ENCODE measurements at places on chromosomes 2 and 18.
A peak's percentile ranks its signal among the peaks of the same experiment; 100 is the strongest.

DNA sequence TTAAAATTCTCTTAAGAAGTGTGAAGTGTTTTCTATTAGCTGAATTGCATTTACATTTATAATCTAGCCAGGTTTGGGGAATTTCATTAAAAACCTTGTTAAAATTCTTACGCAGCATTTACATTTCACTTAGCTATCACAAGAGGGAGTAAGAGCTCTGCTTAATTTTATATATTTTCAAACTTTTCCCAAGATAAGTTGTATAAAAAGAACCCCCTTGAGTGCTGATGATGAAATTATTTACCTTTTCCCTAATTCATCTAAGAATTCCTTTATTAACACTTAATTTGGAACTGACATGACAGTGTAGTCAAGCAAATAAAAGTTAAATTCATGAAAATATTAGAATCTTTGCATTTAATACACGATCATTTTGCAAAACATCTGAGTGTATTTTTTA, 54.2 kb upstream of the ZSWIM2 start:
- DNase-seq: peak; percentile 44

GRCh38 chr18:5317186-5317585, 21.7 kb upstream of the ZBTB14 start:
- no peak for DNase-seq

DNA sequence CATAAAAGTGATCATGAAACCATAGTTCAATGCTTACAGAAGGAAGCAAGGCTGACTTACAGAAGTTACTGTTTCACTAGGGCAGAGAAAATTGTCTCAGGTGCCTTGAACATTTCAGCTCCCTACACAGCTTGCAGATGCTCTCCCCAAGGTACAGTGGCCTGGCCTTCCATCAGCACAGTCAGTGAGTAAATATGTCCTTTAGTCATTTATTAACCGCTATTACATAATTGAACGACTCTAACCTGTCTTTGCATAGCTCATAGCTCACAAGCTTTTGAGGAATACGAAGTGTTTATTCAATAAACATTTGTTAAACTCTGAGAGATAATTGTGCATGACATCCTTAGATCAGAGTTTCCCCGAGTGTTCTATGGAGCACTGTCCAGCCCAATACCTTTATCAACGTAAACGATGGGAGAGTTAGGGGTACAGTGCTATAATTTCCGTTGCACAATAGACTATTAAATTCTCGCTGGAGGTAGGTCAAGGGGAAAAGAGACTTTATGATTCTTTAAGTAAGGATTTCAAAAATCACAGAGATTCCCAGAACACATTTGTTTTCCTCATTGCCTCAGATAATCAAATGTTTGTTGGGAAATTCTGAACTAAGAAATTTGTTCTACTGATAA, 677.8 kb downstream of the TSN start:
- no peak for DNase-seq

GRCh38 chr2:232549655-232550353, 553 bp downstream of the TIGD1 start:
- no peak for DNase-seq

DNA sequence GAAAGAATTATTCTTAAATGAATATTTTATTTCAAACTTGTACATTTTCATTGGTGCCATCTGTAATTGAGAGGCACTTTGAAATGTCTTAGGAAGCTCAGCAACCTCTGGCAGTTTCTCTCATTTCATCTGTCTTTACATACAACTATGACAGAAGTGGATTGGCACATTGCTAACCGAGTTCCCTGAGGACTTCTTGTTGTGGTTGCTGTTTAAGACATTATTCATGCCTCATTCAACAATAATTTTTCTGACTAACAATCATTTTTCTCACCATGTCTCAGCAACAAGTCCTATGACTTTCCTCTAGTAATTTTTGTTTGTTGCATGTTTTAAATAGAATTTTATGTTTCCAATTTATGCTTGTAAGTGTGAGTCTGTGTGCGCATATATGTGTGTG, 284.0 kb upstream of the CWC22 start:
- peak; percentile 41 for DNase-seq

- DNase-seq: no peak
Observed at GRCh38 chr18:34220081-34220815, 4.5 kb downstream of the NOL4 start.

DNA sequence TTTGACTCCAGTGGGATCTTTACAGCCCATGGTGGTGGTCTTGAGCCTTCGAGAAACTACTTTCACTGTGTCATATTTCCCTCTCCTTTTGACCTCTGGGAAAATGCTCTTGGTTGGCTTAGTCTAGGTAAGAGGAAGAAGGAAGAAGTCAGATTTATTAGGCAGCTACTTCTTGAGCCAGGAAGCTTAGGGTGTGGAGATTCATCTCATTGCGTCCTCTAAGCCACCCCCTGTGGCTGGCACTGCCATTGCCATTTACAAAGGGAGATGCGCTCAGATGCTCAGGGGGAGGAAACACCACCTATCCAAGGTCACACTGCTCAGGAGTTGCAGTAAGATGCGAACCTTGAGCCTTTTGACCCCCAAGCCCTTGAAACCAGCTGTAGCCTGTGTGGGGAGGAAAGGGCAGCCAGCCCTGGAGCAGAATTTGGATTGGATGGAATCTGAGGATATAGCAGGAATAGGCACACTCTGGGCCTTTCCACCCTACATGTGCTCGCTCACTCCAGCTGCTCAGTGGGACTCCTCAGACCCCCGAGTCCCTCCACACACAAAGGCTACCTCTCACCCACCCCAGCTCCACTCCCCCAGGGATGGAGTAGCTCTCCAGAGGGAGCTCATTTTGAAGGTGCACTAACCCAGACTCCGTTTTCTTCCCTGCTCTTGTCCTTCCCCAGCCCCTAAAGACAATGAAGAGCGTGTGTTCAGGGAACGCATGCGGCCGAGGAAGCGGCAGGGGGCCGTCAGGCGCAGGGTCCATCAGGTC, 321.3 kb upstream of the EPAS1 start:
- no peak for DNase-seq

- DNase-seq: no peak
Observed at GRCh38 chr2:217559084-217559483, 443.7 kb downstream of the TNS1 start.

- DNase-seq: no peak
Observed at GRCh38 chr2:172088245-172089004, 3.1 kb downstream of the DLX1 start.

GRCh38 chr2:222952204-222952603, 91.4 kb downstream of the ACSL3 start:
- no peak for DNase-seq

- DNase-seq: no peak
Observed at GRCh38 chr18:57086163-57086562, 60.7 kb upstream of the BOD1L2 start.

GRCh38 chr2:233329489-233330135, 22.0 kb downstream of the SAG start:
- peak; percentile 50 for DNase-seq

GRCh38 chr2:220890931-220891330, 681.2 kb downstream of the EPHA4 start:
- DNase-seq: no peak

DNA sequence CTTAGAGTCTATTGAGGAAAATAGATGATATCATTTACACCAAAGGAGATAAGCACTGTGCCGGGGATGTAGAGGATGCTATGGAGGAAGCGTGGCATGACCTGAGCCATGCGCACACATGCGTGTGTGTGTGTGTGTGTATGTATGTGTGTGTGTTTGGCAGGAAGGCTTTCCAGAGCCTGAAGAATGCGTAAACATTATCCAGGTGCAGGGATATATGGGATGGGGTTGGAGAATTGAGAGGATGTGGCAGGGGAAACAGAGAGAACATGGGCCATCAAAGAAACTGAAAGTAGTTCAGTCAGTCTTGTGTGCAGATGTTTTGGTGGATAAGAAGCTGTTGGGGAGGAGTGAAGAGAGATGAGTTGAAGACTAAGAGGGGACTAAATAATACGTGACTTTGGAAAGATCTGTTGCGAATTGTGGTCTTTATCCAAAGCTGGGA, 9.3 kb upstream of the STAT1 start:
- no peak for DNase-seq

- peak; percentile 97 for DNase-seq
Observed at GRCh38 chr2:100742277-100743254, 77.4 kb upstream of the NPAS2 start.

DNA sequence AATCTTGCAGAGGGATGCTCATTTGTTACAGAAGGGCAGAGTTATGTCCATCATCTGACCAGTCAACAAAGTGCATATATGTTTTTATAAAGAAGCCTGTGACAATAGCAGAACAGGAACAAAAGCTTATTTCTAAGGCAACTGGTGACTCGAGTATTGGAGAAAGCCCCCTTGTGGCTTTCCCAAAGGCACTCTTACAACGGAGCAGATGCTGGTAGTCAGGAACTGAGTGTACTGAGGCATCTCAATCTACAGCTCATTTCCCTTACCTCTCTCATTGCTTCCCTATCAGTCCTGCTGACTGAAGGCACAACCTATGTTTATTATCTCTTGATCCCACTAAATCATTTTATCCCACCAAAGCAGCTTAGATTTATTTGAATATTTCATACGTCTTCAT, 557.1 kb upstream of the CHAC2 start:
- DNase-seq: no peak

DNA sequence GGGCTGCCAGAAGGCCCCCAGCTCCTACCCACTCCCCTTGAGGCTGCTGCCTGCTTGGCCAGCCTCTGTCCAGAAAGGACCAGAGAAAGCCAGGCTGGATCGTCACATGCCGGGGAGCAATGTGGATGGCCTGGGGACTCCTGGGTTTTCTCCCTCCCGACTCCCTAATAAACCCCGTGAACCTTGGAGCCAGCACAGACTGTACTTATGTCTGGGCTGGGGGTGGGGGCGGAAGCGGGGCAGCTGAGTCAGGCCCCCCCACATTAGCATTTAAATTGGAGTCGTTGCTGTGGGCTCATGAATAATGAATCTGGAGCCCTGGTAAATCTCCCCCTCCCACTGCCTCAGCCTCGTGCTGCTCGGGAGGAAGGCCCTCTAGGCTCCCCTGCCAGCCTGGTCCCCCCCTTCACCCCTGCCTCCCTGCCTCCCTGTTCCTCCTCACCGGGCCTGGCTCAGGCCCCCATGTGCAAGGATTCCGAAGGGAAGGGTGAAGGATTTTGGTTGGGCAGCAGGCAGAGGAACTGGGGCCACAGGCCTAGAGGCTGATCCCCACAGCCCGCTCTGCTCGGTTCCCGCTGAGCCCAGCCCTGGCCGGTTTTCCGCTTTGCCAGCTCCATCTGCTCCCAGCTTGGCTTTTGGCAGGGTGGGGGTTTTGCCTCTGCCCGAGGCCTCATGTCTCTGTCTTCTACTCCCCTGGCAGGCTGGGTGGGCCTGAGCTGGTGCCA, 7.3 kb upstream of the ASIC4 start:
- peak; percentile 16 for DNase-seq

DNA sequence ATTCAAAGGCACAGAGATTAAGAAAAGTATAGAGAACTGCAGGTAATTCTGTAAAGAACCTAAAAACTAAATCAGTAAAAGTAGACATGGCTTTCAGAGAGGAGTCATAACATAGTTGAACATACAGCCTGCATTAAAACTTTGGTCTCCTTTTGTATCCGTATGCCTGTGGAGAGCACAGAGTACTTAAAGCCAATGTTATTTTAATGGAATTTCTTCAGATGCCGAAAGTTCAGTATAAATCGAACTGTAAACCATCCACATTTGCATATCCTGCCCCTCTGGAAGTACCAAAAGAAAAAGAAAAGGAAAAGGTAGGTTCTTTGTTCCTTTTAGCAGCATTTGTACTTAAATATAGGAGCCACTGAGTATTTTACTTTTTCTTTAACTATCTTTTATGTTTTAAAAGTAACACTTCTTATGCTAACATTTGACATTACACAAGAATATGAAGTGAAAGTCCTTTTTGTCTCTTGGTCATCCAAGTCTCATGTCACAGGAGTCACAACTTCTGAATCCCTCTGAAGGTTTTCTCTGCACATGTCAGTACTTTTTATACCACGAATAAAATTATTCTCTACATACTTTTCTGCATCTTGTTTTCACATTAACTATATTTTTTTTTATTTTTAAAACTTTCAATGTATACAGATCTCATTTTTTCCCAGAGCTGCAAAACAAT, 34.9 kb upstream of the ARMC9 start:
- no peak for DNase-seq

GRCh38 chr18:23071285-23071684, 64.0 kb upstream of the CABLES1 start:
- peak; percentile 36 for DNase-seq

DNA sequence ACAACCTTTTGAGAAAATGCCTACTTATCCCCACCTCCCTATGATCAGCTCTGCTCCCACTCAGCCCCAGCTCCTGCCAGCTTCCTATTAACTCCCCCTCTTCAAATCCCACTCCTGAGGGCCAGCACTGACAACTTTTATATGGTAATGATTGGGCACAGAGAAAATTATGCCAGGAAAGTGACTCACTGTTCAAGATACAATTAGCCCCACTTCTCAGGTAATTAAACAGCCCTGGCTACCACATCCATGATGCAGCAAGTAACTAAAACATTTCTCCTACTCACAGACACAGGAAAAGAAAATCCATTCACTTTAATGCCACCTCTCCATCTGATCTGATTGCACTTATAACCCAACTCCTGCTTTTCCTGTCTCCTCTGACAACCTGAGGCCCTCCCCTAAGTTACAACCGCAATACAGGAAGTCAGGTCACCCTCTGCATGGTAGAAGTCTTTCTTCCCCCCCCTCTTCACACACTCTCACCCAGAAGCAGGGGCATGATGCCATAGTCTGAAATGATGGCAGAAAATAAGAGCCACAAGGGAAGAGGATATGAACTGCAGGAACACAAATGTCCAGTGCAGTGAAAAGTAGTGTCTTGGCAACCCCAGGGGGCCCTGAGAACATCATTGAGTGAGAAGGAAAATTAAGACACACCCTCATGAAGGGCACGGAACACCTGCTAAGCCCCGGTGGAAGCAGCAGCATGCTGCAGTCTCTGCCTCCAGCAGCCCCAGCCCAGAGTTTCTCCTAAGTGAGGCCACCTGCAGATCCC, 54.4 kb downstream of the STK39 start:
- DNase-seq: no peak

GRCh38 chr2:141271346-141271745, 859.5 kb downstream of the LRP1B start:
- peak; percentile 12 for DNase-seq

DNA sequence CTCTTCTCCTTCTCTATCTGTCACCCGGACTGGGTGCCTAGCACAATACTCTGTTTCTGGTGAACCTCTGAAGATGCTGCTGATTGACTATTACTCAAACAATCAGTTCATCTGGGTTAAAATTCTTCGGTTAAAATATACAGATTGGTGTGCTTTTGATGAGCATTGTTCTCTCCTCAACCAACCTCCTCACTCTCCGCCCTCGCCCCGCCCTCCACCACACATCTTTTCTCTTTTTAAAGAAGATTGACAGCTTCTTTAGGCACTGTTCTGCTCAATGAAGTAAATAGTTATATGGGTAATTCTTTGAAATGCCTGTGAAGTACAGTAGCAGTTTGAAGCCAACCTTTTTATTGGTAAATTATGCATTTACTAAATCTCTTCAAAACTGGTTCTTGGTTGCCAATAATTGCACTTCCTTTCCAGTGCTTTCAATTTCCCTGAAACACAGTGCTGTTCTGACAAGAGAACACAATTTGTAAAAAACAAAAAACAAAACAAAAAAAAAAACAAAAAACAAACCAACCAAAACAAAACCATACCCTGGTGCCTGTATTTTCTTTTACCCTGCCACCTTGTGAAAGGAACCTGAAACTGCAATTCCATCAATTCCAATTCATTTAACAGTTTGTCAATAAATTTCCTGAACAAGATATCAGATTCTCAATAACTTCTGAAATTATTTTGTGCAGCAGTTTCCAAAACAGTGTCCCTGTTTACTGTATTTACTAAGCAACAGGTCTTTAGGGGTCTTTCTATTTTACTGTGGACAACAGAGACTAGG, 188.6 kb downstream of the LRP1B start:
- no peak for DNase-seq
